Osteocyte (in vitro differentiated cells): ENCODE measurements at places on chromosomes 12 and 14.

- no peak overlapping the region for H3K27ac ChIP-seq
- H3K36me3 ChIP-seq: no peaks in the 10 kb centered on the region
- no peak for DNase-seq
- H3K27me3 ChIP-seq: no peaks in the 10 kb centered on the region
- H3K4me1 ChIP-seq: peaks cover 7% of the 10 kb centered on the region
- no peak overlapping the region for H3K4me3 ChIP-seq
Measured at GRCh38 chr12:65517656-65518210, 239.2 kb downstream of the MSRB3 start.

DNA sequence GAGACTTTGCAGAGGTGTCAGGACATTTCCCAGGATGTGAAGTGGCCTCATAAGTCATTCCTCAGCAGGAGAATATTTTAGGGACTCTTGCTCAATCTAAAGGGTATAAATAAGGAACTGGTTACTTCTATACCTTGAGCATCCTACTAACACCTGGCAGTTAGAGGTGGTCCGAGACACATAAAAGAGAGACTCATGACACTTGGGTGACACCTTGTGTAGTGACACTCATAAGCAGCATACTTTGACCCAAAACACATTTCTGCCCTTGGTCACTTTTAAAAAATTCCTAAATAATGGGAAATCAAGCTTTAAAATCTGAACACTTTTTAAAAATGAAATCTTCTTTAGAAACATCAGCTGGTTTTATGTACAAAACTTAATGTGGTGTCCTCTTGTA lies 118.4 kb downstream of the KCNMB4 start:
- H3K4me1 ChIP-seq: no peaks in the 10 kb centered on the region
- H3K27me3 ChIP-seq: peaks cover 3% of the 10 kb centered on the region
- DNase-seq: no peak
- H3K36me3 ChIP-seq: no peaks in the 10 kb centered on the region
- no peak overlapping the region for H3K27ac ChIP-seq

GRCh38 chr12:86265329-86265695 lies 9.1 kb upstream of the MGAT4C start:
- H3K4me3 ChIP-seq: no peak overlapping the region
- no peak overlapping the region for H3K27ac ChIP-seq
- no peaks in the 10 kb centered on the region for H3K36me3 ChIP-seq
- H3K27me3 ChIP-seq: no peaks in the 10 kb centered on the region

DNA sequence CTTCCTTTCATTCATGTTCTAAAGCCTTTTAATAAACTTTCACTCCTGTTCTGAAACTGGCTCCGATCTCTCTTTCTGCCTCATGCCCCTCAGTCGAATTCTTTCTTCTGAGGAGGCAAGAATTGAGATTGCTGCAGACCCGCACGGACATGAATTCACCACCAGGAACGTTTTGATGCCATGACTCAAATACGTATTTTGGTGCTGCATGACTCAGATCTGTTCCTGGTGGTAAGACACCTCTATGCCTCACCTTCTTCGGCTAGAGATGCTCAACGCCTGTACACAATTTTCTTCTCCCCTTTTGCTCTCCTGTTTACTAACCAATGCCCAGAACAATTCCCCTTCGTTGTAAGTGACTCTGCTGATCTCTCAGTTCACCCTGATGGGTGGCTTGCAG lies 52.0 kb upstream of the RIMBP2 start:
- no peaks in the 10 kb centered on the region for H3K4me1 ChIP-seq
- no peak overlapping the region for H3K27ac ChIP-seq
- DNase-seq: no peak
- H3K4me3 ChIP-seq: no peak overlapping the region
- H3K36me3 ChIP-seq: no peaks in the 10 kb centered on the region
- peaks cover 7% of the 10 kb centered on the region for H3K27me3 ChIP-seq

DNA sequence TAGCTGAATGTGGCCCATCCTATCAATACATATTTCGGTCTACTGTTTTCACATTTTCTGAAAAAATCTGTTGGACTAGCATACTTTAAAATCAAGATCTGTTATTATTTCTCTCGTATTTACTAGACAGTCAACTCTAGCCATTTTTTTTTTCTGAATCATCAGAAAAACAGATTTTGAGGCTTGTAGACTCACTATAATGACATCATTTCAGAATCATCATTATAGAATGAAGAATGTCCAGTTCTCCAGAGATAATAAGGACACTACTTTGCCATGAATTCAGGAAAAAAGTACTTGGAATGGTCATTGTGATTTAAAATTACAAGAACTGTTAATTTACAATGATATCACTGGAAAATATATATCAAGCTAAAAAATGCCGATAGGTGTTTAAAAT lies 589.8 kb downstream of the KCNH5 start:
- peaks cover 2% of the 10 kb centered on the region for H3K27me3 ChIP-seq
- no peak overlapping the region for H3K4me3 ChIP-seq
- H3K36me3 ChIP-seq: no peaks in the 10 kb centered on the region
- no peak overlapping the region for H3K27ac ChIP-seq
- H3K4me1 ChIP-seq: no peaks in the 10 kb centered on the region

- no peak overlapping the region for H3K4me3 ChIP-seq
- H3K4me1 ChIP-seq: peaks cover 23% of the 10 kb centered on the region
- no peaks in the 10 kb centered on the region for H3K36me3 ChIP-seq
- H3K27ac ChIP-seq: no peak overlapping the region
- H3K27me3 ChIP-seq: no peaks in the 10 kb centered on the region
Measured at GRCh38 chr14:64688811-64689281, 15.4 kb upstream of the PLEKHG3 start.

GRCh38 chr12:42992826-42993225 lies 403.3 kb upstream of the PRICKLE1 start:
- H3K4me3 ChIP-seq: no peak overlapping the region
- H3K27ac ChIP-seq: no peak overlapping the region
- H3K27me3 ChIP-seq: peaks cover 9% of the 10 kb centered on the region
- no peaks in the 10 kb centered on the region for H3K36me3 ChIP-seq
- DNase-seq: no peak
- H3K4me1 ChIP-seq: peaks cover 8% of the 10 kb centered on the region

- H3K27me3 ChIP-seq: peaks cover 4% of the 10 kb centered on the region
- no peak overlapping the region for H3K27ac ChIP-seq
- H3K4me3 ChIP-seq: no peak overlapping the region
- no peaks in the 10 kb centered on the region for H3K36me3 ChIP-seq
- no peak for DNase-seq
- no peaks in the 10 kb centered on the region for H3K4me1 ChIP-seq
Measured at GRCh38 chr12:4074129-4074528, 199.4 kb upstream of the CCND2 start.

GRCh38 chr12:70577283-70577634 lies 60.0 kb downstream of the PTPRB start:
- H3K4me3 ChIP-seq: no peak overlapping the region
- DNase-seq: no peak
- H3K27ac ChIP-seq: no peak overlapping the region
- H3K36me3 ChIP-seq: no peaks in the 10 kb centered on the region
- H3K27me3 ChIP-seq: peaks cover 2% of the 10 kb centered on the region

GRCh38 chr14:42459171-42459685 lies 852.6 kb downstream of the LRFN5 start:
- no peak overlapping the region for H3K27ac ChIP-seq
- H3K4me1 ChIP-seq: no peaks in the 10 kb centered on the region
- DNase-seq: no peak
- no peaks in the 10 kb centered on the region for H3K27me3 ChIP-seq

- H3K27me3 ChIP-seq: no peaks in the 10 kb centered on the region
- H3K36me3 ChIP-seq: peaks cover 18% of the 10 kb centered on the region
- no peak for DNase-seq
- peaks cover 8% of the 10 kb centered on the region for H3K4me1 ChIP-seq
- no peak overlapping the region for H3K4me3 ChIP-seq
Measured at GRCh38 chr14:31294746-31295405, 87.3 kb upstream of the HECTD1 start.
